ENCODE measurements at places on chromosomes 7 and 10. TPM values are rescaled to one million over a fixed set of nuclear protein-coding genes. Genes with fewer than 3 reads are reported as not detected.

Gene SPRN
- 0.20 TPM for total RNA-seq

Gene TMEM270
- not detected for total RNA-seq

DNA sequence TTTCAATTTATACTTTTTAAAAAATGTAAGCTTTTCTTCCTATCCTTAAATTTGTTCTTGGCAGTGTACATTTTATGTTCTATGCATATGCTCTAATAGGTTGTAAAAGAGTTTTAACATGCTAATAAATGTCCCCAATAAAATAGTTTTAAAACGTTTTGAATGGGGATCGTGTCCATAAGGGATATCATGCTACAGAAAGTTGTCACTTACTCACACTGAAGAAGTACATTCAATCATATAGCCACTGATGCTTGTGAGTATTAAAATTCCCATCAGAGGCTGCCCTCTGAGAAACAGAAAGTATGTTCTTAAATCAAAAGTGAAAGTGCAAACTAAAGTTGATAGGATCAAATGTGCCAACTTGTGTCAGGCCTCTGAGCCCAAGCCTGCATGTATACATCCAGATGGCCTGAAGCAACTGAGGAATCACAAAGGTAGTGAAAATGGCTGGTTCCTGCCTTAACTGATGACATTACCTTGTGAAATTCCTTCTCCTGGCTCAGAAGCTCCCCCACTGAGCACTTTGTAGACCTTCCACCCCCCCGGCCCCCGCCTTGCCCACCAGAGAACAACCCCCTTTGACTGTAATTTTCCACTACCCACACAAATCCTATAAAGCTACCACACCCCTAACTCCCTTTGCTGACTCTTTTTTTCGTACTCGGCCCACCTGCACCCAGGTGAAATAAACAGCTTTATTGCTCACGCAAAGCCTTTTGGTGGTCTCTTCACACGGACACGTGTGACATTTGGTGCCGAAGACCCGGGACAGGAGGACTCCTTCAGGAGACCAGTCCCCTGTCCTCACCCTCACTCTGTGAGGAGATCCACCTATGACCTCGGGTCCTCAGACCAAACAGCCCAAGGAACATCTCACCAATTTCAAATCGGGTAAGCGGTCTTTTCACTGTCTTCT, 877 bp upstream of the NOD1 start:
- DNase-seq: no peak

GRCh38 chr10:113283189-113283588, 269.7 kb upstream of the HABP2 start:
- no peak for DNase-seq
